Lung microvascular endothelial cell (primary cell): ENCODE measurements at places on chromosomes 1 and 21. TPM values are rescaled to one million over a fixed set of nuclear protein-coding genes. Genes with fewer than 3 reads are reported as not detected.

The PLA2G2C gene
- total RNA-seq, result not detected in 2 replicates

The ATP1A2 gene
- not detected in 2 replicates for total RNA-seq

The FCRL3 gene
- total RNA-seq, result not detected in 2 replicates

The C1orf74 gene
- 1.4 and 1.5 TPM in 2 replicates for total RNA-seq

The RGS5 gene
- 6.0 and 70.6 TPM in 2 replicates for total RNA-seq

The SELENBP1 gene
- 0.40 and 3.1 TPM in 2 replicates for total RNA-seq

The MCOLN3 gene
- not detected in 2 replicates for total RNA-seq

The HCRTR1 gene
- 1.5 and 5.4 TPM in 2 replicates for total RNA-seq

The NES gene
- 32.9 and 57.3 TPM in 2 replicates for total RNA-seq

The TTC22 gene
- total RNA-seq, result under 0.01 TPM in 1 of 2 replicates, not detected in the other

The AVPR1B gene
- total RNA-seq, result not detected in 2 replicates

The HSD3B2 gene
- not detected in 2 replicates for total RNA-seq

The ASTN1 gene
- total RNA-seq, result not detected in 2 replicates

The HSD3B1 gene
- total RNA-seq, result not detected in 2 replicates

The PDC gene
- not detected in 2 replicates for total RNA-seq

The HES4 gene
- total RNA-seq, result 23.3 and 24.8 TPM in 2 replicates

The OXCT2 gene
- 2.6 and 4.2 TPM in 2 replicates for total RNA-seq

The TUFT1 gene
- 2.6 and 4.8 TPM in 2 replicates for total RNA-seq

The FCRL5 gene
- not detected in 2 replicates for total RNA-seq

The DCDC2B gene
- not detected in 2 replicates for total RNA-seq

The WNT2B gene
- 0.44 and 0.79 TPM in 2 replicates for total RNA-seq

The KLHL17 gene
- total RNA-seq, result 2.2 and 3.6 TPM in 2 replicates

The SPRR1A gene
- total RNA-seq, result not detected in 2 replicates

The NUP210L gene
- under 0.01 and 0.20 TPM in 2 replicates for total RNA-seq

The FNDC10 gene
- total RNA-seq, result 0.44 and 0.99 TPM in 2 replicates

The MTARC1 gene
- total RNA-seq, result 0.99 and 2.2 TPM in 2 replicates

The DFFA gene
- total RNA-seq, result 29.2 and 35.7 TPM in 2 replicates

The UMODL1 gene
- total RNA-seq, result not detected in 2 replicates

The NEGR1 gene
- total RNA-seq, result under 0.01 and 0.44 TPM in 2 replicates

The ENO1 gene
- total RNA-seq, result 929 and 1,079 TPM in 2 replicates

The DESI2 gene
- total RNA-seq, result 38.9 and 41.2 TPM in 2 replicates

The IGSF21 gene
- not detected in 2 replicates for total RNA-seq

The CLDN14 gene
- 0.22 TPM in 1 of 2 replicates, not detected in the other for total RNA-seq

The EMC1 gene
- total RNA-seq, result 39.4 and 43.3 TPM in 2 replicates

The TSNAX gene
- total RNA-seq, result 22.9 and 24.0 TPM in 2 replicates

The ZFP69B gene
- 0.60 and 0.65 TPM in 2 replicates for total RNA-seq
